ENCODE measurements at places on chromosomes 16 and 17.

DNA sequence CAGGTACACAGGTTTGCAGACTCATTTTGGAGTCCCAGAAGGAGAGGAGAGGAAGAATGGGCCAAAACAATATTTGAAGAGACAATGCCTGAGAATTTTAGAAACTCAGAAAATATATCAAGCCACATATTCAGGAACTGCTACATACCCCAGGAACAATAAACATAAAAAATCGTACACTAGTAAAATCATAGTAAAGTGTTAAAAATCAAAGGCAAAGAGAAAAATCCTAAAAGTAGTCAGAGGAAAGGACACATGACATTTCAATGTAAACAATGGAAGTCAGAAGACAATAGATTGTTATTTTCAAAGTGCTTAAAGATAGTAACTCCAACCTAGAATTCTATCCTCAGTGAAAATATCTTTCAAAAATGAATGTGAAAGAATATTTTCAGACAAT is 28.5 kb upstream of the NACA2 start:
- DNase-seq: peak; percentile 6

- no peak for DNase-seq
These were observed 30.3 kb downstream of the ATPAF2 start for GRCh38 chr17:18008496-18009268.

GRCh38 chr17:57889892-57890856 is 40.3 kb upstream of the MRPS23 start:
- no peak for DNase-seq

GRCh38 chr17:7523033-7523432 is 25.8 kb upstream of the TNFSF12 start:
- no peak for DNase-seq

DNA sequence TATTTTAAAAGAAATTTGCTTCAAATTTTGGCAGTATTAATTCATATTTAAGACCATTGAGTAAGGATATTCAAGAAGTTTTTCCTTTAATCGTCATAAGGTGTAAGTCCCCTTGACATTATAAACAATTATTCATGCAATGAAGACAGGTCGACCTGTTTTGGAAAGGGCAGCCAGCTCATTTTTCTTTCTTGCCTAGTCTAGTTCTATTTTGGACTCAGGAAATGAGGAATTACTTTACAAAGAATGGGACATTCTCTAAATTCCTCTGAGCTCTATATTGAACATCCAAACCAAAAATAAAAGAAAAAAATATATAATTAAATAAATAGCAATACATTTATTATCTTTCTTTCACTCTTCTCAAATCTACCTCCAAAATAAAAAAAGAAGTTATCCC is 595.6 kb upstream of the KIF2B start:
- no peak for DNase-seq

DNA sequence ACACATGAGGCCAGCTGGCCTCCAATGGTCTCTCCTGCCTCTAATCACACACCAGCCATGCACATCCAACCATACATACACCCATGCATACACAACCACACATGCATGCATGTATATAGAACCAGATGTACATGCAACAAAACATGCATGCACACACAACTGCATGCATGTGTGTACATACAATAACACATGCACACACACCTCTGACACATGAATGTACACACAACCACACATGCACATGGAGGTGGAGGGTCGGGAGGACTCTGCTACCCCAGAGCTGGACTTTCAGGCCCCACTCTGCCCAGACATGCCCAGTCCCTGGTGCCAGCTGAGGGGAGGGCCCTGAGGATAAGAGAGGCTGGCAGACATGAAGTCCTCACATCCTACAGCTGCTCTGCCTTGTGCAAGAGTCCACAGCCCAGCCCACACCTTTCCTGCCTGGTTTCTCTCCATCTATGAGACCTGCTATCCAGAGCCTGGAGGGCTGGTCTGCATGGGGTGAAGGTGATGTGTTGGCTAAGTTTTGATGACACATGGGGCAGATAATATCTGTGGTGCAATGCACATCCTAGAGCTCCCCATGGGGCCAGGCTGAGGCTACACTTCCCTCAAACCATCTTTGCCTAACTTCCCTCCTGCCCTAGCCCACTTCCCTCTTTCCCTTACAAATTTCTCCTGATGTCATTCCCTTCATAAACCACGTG is 50.9 kb upstream of the SDK2 start:
- no peak for DNase-seq

- no peak for DNase-seq
These were observed 893 bp downstream of the GINS2 start for GRCh38 chr16:85687651-85688471.

- no peak for DNase-seq
These were observed 59.9 kb upstream of the DNAH9 start for GRCh38 chr17:11538366-11538765.

DNA sequence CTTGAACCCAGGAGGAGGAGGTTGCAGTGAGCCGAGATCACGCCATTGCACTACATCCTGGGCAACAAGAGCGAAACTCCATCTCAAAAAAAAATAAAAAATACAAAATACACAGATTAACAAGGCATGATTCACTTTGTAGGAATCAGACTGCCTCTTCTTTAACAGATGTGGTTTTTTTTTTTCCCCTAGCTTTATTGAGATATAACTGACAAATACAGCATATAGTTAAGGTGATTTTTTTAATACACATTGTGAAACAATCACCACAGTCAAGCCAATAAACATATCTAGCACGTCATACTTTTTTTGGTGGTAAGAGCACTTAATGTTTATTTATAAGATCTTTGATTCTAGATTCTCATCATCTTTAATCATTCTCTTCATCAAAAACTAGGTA is 87.8 kb downstream of the SPAG9 start:
- no peak for DNase-seq

GRCh38 chr17:50816771-50817751 is 18.3 kb upstream of the WFIKKN2 start:
- peak; percentile 59 for DNase-seq

Data from NAMALWA (cell line).